ENCODE measurements at places on chromosomes 16 and 17.

GRCh38 chr17:27522028-27522635 is 65.9 kb downstream of the KSR1 start:
- no peak for DNase-seq

GRCh38 chr16:51327001-51327400 is 175.9 kb upstream of the SALL1 start:
- no peak for DNase-seq

DNA sequence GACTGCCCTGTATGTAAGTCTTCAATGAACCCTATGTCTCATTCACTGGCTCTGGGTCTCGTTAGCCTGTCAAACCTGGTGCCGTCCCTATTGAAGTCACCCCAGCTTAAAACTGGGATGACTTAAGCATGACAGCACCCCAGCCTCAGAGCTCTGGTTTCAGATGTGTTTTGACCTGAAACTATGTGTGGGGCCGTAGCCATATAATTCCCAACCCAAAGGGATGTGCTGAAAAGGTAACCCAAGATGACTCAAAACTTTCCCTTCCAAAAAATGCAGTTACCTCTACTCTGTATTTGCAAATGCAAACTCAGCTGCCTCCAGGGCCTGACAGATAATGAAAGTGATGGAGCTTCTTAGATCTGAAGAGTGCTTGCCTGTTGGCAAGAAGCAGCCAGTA is 478.3 kb upstream of the ERCC4 start:
- DNase-seq: no peak

- no peak for DNase-seq
Measured at GRCh38 chr16:29983420-29984136, 9.9 kb downstream of the TAOK2 start.

DNA sequence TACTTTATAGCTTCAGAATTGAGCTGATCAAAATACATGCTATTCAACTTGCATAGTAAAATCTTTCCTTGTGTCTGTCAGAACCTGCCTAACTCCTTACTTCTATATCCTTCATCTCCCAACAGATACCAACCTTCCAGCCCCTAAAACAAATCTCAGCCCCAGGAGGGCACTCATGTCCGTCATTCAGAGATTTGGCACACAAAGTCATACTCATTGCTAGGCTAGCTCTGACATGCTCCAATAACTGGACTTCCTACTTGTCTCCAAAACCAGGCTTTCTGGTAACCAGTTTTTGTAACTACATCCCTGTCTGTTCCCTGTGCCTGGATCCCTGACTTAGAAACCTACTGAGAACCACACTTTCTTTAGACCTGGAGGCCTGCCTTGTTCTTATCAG is 37.5 kb upstream of the DHX40 start:
- DNase-seq: no peak

DNA sequence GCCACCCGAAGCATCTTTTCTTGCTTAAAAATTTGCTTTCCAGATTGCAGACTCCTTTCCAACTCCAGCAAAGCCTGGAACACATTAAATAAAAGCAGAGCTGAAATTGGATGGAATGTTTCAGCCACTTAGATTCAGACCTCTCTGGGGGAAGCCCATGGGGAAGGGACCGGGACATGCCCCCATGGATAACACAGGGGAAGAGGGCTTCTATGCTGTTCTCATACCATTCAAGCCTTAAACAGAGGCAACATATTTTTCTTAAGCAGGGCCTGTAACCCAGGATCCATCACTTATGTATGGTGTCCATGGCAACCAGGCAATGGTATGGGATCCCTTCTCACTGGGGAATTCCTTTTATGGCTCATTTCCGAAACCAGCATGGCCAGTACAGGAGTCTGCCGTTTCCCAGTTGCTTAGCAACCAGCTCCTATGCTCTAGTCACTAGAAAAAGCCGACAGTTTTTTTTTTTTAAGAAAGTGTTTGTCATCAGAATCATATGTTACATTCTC is 62.0 kb upstream of the MARCHF10 start:
- DNase-seq: no peak

- DNase-seq: no peak
Measured at GRCh38 chr16:84829168-84829965, 9.6 kb downstream of the CRISPLD2 start.

DNA sequence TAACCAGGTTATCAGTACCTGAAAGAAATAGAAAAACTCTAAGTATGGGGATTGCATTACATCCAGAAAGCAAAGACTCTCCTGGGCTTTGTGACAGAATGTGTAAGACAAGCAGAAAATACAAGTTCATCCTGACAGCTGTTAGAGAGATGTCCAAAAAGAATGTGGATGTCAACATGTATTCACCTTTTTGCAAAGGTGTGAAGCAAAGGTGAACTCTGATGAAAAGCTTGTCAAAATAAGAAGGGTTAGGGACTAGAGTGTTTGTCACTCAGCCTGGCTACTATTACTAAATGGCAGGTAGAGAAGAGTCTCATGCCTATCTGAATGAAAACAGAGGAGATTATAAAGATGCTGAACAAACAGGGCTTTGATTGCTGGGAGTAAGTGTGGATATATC is 527.6 kb upstream of the CA10 start:
- no peak for DNase-seq

DNA sequence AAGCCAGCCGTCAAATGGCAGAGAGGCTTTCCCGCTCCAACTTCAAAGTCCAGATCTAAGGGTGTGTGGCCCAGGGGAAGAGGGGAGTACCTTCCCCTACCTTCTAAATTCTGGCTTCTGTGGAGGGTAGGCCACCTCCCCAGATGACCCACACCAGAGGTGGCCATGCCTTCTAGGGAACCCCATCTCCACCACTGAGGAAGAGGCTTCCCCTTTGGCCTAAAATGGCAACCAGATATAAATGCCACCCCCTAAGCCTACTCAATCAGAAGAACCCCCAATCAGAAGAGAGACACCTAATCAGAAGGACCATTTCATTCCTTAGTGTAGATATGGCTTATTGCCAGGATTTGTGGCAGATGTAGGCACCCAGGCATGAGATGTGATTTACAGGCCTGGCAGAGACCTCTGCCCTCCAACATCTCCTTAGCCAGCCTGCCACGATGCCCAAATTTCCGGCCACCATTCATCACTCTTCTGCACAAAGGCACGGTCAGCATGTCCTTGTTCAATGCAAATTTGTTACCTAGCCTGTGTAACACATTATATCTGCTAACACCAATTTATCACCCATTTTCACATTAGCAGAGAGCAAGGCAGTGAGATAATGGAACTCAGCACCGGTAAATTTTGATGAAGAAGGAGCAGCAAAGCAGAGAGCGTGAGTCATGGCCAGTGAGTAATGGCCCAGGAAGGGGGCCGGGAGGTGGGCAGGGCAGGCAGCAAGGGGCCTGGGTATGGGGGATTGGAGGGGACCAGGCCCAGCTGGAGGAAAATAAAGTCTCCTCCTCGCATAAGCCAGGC is 1.2 kb upstream of the MGAT5B start:
- no peak for DNase-seq

GRCh38 chr17:55350825-55351205 is 70.8 kb downstream of the MMD start:
- DNase-seq: no peak

DNA sequence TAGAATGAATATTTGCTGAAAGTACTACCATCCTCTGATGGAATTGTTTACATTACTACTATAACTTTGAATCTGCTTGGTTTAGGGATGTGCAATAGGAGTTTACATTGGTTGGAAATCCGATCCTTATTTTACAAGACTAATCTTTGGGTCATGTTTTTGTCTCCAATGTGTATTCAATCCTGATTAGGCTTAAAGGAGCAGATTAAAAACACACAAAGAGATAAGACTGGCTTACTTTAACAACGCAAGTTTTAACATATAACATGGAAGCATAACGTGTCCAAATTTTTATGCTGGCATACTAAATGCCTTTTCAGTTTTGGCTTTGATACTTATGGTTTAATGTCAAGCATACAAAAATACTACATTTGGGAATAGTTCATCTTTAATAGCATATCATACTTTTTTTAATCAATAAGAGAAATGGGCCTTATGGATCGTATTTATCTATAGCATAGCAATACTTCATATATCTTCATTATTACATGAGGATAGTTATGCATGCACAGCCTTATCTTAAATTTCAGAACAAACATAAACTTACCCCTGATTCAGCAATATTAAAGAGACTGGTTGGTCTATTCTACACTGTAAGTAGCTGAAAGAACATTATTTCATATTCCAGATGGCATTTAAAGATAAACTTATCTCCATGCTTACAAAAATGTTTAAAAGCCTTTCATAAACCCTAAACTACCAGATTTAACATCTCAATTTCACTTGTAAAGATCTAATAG is 69.9 kb upstream of the NACA2 start:
- DNase-seq: no peak

DNA sequence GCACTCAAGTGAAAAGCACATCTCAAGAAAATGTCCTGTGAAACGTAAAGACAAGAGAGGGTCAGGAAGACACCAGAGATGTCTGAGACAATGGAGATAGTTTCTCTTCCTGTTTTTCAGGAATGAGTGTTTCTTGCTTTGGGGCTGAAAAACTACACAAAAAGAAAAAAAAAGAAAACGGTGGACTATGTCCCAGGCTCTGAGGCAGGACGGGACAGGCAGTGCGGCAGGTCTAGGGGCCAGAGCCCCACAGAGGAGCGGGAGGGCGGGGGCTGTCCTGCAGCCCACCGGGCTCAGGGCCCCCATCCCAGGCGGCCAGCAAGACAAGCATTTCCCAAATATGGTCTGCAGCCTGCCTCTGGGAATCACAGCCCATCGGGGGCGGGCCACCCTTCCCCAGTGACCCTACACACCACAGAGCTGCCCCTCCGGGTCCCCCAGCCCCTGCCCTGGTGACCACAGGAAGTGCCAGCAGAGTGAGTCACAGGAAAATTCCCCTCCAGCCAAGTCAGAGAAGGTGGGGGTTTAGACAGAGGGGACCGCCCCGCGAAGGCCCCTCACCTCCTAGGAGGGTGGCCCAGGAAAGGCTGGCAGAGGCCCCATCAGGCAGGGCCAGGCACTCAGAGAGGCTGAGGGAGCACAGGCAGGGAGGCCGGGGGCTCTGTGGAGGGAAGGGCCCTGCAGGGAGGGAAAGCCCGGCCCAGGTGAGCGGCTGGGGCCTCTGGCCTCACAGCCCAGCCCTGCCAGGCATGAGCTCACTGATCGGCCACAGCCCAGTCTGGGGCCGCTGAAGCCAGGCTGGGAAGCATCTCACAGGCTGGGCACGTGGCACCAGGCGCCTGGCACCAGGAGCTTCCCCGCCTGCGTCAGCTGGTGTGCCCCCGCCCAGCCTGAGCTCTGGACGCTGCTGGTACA is 6.3 kb downstream of the BCAR1 start:
- DNase-seq: no peak

- no peak for DNase-seq
Measured at GRCh38 chr16:4077174-4077649, 39.0 kb downstream of the ADCY9 start.

- DNase-seq: no peak
Measured at GRCh38 chr17:19781488-19782458, 33.7 kb upstream of the ALDH3A1 start.

GRCh38 chr17:74842599-74843351 is 16.9 kb downstream of the GRIN2C start:
- peak; percentile 48 for DNase-seq

- no peak for DNase-seq
Measured at GRCh38 chr17:518047-518735, 165.6 kb upstream of the RPH3AL start.

DNA sequence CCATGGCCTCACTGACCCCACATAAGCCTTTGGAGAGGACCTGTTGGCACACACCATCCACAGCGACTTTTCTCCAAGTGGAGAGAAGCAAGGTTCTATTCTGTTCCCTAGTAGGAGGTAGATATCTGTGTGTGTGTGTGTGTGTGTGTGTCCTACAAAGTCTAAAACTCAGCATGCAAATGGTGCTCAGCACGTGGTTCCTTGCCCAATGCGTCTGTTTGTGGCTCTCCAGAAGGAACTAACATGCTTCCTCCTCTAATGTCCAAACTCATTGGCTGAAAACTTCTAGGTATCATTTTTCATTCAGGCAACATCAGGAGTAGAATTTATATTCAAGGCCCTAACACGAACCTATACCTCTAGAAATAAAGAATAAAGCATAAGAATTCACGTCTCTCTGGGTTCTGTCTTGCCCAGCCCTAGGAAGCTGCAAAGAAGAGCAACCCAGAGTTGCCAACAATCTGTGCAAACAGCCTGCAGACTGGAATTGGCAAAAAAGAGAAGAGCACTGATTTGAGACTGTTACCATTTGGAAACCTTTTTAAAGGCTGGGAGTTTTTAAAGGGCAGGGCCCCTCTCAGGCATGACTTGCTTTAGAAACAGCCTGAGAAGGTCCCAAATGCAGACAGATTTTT is 25.5 kb downstream of the MAP3K14 start:
- no peak for DNase-seq

DNA sequence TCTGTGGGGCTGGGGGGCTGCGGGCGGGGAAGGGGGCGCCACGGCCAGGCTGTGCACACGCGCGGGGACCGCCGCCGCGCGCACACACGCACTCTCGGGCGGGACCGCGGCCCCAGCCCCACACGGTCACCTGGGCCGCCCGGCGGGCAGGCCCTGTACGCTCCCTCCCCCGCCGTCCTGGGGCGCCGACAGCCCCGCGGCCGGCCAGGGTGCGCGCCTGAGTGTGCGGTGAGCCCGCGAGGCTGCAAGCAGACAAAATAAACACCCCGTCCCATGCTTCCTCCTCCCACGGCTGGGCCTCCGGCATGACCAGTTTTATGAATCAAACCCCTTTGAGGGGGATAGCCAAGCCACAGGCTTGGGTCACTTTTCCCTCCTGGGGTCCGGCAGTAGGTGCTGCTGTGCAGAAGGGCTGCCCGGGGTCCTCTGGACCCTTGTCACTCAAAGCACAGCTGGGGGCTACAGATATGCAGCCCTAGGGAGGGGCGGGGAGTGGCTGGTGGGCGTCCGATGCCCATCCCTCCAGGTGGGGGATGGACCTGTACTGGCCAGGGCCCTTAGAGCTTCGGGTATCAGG is 441 bp downstream of the VASN start:
- DNase-seq: peak; percentile 77

DNA sequence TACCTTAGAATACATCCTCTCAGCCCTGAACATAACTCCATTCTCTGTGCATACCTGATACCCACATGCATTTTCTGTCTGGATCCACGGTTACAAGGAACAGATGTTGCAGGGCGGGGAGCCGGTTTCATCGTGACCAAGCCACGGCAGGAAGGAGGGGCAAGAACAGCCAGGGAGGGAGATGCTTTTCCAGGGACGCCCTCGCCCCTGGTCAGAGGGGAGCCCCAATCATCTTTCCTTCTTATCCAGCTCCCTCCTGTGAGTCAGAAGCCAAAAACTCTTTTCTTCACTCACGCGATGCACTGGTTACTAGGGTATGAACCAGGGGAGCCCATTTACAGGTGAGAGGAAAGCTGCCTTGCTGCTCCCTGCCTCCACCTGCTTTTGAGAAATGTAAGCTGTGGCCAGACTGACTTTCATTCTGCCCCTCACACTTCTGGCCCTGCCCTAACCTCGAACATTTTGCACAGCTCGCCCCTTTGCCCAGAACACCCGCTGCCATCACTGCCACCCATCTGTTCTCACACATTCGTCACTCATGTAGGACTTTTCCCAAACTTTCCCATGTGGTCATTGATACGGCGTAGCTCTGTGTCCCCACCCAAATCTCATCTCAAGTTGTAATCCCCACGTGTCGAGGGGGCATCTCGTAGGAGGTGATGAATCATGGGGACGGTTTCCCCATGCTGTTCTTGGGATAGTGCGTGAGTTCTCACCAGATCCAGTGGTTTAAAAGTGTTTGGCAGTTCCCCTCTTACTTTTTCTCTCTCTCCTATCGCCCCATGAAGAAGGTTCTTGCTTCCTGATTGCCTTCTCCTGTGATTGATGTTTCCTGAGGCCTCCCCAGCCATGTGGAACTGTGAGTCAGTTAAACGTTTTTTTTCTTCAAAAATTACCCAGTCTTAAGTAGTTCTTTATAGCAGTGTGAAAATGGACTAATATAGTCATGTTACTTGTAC is 20.5 kb downstream of the FOXL1 start:
- DNase-seq: no peak
